Hematopoietic multipotent progenitor cell treated with erythropoietin and hydrocortisone succinate and interleukin-3 and kit ligand, for 6 days (in vitro differentiated cells): ENCODE measurements at places on chromosomes 6 and 20.

GRCh38 chr6:149963212-149963461 is 606 bp upstream of the ULBP1 start:
- peak; percentile 65 for DNase-seq

- DNase-seq, result no peak
Measured at GRCh38 chr6:47096211-47096895, 54.2 kb upstream of the ADGRF1 start.

GRCh38 chr6:126804332-126805064 is 314.0 kb upstream of the RSPO3 start:
- peak; percentile 61 for DNase-seq

- DNase-seq, result no peak
Measured at GRCh38 chr20:60313191-60313590, 355.0 kb downstream of the CDH26 start.

DNA sequence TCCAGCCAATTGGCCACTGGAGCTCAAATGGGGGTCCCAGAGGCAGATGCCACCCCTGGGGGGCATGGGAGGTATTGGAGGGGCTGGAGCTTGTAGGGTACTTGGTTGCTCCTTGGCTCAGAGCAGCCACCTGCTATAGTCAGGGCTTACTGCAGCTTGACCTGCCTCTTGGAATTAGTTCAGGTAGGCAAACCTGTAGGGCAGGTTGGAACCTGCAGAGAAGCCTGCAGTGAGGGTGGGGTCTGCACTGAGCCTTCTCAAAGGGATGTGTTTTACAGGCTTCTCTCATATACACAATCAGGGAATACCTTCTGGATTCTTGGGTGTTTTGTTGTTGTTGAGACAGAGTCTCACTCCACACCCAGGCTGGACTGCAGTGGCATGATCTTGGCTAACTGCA is 94.2 kb upstream of the MYL9 start:
- no peak for DNase-seq

DNA sequence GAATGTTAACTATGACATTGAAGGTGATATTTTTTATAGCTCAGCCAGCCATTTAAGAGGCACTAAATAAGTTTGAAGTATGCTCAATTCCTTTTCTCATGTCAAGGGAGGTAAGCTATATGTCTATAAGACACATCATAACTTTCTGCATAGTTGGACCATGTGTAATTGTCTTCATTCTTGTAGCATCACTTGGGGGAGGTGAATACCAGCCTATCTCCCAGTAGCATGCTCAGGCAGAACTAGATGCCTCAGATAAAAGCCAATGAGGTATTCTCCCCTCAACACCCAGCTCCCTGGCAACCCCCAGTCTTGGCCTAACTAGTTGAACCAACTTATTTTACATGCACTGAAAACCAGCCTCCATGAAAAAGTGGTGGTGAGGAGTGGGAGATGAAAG is 158.3 kb upstream of the JAG1 start:
- DNase-seq, result no peak

GRCh38 chr20:20480126-20480525 is 112.2 kb downstream of the INSM1 start:
- DNase-seq, result no peak

GRCh38 chr6:73400656-73401055 is 6.0 kb downstream of the DDX43 start:
- no peak for DNase-seq

GRCh38 chr20:55677011-55677410 is 328.3 kb downstream of the CBLN4 start:
- no peak for DNase-seq

DNA sequence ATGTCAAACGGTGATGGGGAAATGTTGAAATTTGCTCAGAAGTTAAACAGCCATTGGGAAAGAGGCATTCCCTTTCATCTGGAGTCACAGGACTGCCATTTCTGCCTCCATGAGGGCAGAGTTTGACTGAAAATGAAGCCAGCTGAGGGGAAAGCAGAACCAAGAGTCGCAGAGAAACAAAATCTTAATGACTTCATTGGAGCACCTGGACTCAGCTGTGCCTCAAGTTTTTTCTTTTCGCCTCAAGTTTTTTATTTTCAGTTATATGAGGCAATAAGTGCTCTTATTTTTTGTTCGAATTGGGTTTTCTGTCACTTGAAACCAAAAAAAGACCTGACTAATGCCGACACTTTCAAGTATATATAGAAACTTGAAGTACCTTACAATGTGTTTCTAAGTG is 161.3 kb downstream of the PKHD1 start:
- no peak for DNase-seq

DNA sequence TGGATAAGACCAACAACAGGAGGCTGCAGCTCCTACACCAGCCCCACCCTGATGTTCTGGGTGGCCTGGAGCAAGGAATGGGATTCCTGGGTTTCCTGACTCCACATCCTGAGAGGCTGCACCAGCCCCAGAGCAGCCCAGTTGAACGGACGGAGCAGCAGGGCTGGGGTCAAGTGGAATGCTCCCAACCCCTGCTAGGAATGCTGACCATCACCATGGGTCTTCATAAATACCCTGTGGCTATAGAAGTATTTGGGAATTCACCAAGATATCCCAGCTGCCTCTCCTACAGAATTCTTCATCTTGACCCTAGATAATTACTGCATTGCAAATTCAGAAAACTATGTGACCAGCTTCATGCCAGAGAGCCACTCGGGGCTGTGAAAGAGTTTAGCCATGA is 180.3 kb downstream of the THBS2 start:
- no peak for DNase-seq

GRCh38 chr6:168804331-168804730 is 363.3 kb downstream of the SMOC2 start:
- no peak for DNase-seq

GRCh38 chr6:9634776-9635175 is 780.1 kb downstream of the TFAP2A start:
- no peak for DNase-seq

GRCh38 chr20:9920866-9921265 is 82.0 kb upstream of the PAK5 start:
- no peak for DNase-seq

GRCh38 chr6:128567029-128567428 is 46.6 kb upstream of the PTPRK start:
- no peak for DNase-seq

GRCh38 chr6:21327326-21328112 is 266.0 kb upstream of the SOX4 start:
- DNase-seq, result no peak

GRCh38 chr6:47587493-47587892 is 109.9 kb downstream of the CD2AP start:
- no peak for DNase-seq

- no peak for DNase-seq
Measured at GRCh38 chr6:22590423-22590822, 21.1 kb downstream of the HDGFL1 start.

DNA sequence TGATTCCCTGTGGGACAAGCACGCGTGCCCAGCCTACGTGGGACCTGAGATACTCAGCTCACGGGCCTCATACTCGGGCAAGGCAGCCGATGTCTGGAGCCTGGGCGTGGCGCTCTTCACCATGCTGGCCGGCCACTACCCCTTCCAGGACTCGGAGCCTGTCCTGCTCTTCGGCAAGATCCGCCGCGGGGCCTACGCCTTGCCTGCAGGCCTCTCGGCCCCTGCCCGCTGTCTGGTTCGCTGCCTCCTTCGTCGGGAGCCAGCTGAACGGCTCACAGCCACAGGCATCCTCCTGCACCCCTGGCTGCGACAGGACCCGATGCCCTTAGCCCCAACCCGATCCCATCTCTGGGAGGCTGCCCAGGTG is 11.9 kb upstream of the RBCK1 start:
- DNase-seq, result no peak

DNA sequence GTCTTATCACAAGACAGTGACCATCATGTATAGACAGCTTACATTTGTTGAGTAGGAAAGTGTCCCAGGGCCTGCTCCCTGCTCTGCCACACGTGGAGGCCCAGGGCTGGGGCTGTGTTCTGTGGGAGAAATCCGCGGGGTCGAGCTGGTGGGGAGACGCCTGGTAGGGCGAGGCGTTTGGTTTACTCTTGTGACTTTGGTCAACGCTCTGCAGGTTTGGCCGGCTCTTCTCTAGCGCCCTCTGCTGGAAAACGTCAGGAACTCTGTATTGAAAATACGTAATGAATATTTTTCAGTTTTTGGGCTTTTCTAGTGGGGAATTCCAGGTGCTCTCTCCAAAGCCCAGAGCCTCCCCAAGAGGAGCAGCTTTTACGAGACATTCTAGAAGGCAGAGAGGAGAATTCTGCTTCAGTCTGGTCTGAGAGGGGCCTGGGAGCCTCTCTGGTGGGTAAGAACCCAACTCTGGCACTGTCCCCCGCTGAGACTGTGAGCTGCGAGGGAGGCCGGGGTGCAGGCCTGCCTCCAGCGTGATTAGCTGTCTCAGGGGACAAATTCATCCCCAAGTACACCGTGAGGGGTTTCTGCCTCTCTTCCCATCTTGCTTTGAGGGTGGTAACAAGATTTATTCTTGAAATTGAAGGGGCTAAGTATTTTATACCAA is 112.6 kb upstream of the RALGAPA2 start:
- DNase-seq, result peak; percentile 84

- DNase-seq, result peak; percentile 67
Measured at GRCh38 chr6:17193106-17193775, 87.9 kb upstream of the RBM24 start.

DNA sequence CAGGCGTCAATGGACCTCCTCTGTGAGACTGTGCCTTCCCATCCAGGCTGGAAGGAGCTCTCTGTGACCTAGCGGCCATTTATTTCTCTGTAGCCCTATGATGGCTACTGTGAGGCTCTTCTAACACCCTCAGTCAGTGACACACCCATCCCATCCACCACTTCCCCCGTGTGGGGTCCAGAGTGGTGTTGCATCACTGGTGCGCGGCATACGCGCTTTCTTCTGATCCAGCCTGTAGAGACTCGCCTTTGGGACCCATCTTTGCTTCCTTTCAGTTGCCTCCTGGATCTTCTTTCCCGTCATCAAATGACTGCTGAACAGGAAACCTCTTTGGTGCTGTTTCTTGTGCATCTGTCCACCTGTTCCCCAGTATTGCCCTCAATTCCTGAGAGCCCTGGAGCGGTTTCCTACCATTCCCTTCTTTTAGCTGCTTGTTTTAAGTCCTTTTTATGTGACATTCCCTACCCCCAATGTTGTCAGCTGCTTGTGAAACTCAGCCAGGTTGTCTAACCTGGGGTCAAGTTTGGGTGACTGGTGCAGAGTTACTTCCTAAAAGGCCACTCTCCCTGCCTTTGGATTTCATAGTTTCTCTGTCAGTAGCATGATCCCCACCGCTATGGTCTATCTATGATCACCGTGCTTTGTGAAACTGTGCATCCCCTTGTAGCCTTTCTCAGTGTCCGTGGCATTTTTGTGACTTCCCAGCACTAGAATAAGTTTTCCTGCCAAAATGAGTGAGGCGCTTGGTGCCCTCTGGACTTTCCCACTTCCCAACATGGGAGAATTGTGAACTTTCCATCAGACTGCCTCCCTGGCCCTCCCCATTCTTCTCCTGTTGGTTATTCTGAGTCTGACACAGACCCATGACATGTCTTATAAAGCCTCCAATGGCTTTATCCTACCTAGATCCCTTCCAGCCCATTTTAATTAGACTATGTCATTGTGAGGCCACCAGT is 5.7 kb downstream of the PRR3 start:
- no peak for DNase-seq

DNA sequence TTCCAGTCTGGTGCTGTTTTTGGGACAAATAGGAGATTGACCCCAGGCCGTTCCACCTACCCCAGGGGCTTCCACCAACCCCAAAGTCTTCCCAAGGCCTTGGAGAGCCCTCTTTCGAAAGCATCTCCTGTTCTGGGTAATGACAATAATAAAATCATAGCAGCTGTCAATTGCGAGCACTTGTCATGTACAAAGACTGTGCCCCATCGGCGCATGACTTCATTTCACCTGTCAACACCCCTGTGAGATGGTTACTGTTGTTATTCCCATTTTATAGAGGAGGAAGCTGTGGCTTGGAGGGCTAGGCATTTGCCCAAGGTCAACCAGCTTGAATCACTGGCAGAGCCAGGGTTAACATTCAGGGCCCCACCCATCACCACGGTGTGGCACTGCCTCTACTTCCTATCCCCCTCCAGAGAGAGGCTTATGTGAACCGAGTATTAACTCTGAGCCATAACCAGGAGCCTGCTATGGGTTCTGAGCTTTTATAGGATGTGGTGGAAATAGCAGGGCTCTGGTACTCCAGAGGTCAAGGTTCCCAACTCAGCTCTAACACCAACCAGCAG is 51.2 kb downstream of the HNF4A start:
- DNase-seq, result peak; percentile 37

- DNase-seq, result no peak
Measured at GRCh38 chr20:62511300-62511914, 35.6 kb upstream of the GATA5 start.

DNA sequence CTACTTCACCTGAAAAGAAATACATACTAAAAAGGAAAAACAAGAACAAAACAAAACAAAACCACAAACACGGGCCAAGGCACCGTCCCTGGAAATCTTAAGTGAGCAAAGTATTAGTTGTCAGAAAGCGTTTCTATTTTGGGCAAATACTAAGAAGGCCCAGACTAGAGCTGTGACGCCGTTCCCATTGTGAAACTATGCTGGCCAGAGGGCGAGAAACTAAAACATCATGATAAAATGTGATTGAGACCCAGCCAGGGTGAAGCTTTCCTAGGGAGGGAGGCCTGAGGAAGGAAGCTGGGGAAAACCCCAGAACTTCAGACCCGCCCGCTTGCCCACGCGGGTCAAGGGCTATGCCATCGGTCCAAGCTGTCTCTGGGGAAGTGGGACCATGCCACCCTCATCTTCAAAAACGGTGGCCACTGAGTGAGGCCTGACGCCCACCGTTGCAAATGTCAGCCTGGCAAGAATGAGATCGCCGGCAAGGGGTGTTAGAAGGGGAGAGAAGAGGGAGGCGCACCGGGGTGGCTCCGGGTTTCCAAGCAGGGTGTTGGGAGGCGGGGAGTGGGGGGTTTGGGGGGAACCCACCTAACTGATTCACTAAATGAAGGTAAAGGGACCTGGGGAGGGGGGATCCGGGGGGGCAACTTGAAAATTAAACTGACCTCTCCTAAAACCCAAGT is 1950.9 kb upstream of the DEFB115 start:
- DNase-seq, result no peak

GRCh38 chr6:107101686-107102413 is 13.5 kb downstream of the BEND3 start:
- no peak for DNase-seq

GRCh38 chr6:4672772-4673171 is 103.4 kb upstream of the CDYL start:
- no peak for DNase-seq

DNA sequence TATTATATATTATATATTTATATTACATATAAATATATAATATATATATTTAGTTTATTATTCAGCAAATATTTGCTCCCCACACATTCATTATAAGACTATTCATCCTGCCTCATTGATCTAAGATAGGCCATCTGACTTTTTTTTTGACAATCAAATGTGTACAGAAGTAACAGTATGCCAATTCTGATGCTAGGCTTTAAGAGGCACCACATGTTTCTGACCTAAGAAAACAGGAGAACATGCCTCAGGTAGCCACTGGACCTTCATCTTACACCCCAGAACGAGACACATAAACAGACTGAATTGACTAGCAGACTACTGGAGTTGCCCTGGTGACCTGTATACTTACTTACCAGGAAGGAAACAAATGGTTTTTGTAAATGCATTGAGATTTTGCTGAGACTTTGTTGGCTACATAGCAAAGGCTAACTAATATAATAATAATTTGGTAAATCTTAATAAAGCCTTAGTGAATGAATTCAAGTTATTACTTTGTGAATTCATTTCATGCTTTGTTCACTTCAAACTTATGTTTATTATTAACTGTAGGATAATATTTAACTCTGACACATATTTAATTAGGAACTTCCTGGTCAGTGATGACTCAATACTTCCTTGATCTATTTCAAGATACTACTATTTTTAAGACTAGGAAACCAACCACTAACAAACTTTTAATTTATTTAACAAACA is 13.4 kb upstream of the MYO6 start:
- no peak for DNase-seq
